CD4-positive, alpha-beta T cell treated with Interleukin-2 at 100 ng/mL for 4 hours (primary cell): ENCODE measurements at places on chromosomes 12 and 14.

GRCh38 chr12:6946033-6946919, 2.5 kb downstream of the C12orf57 start:
- peak; percentile 60 for DNase-seq

- no peak for DNase-seq
Observed at GRCh38 chr12:79275631-79276030, 411.1 kb downstream of the SYT1 start.

GRCh38 chr14:99378782-99379214, 101.9 kb downstream of the SETD3 start:
- no peak for DNase-seq

DNA sequence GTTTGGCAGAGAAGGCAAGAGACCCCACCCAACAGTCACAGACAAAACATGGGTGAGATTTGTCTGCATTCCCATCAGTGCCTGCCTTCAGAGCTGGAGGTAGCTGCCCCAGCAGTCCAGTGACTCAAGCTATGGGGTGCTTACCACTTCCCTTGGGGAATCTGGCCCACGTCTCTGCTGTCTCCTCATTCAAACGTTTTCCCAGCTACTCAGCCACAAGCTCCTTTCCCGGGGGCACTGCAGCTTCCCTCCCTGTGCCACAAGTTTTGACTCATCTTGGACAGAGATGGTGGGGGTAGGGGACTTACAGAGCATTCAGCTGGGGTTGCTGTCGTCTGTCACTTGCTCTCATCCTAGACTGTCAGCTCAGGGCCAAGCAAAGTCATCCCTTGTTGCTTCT, 66.6 kb downstream of the FBXL14 start:
- no peak for DNase-seq

DNA sequence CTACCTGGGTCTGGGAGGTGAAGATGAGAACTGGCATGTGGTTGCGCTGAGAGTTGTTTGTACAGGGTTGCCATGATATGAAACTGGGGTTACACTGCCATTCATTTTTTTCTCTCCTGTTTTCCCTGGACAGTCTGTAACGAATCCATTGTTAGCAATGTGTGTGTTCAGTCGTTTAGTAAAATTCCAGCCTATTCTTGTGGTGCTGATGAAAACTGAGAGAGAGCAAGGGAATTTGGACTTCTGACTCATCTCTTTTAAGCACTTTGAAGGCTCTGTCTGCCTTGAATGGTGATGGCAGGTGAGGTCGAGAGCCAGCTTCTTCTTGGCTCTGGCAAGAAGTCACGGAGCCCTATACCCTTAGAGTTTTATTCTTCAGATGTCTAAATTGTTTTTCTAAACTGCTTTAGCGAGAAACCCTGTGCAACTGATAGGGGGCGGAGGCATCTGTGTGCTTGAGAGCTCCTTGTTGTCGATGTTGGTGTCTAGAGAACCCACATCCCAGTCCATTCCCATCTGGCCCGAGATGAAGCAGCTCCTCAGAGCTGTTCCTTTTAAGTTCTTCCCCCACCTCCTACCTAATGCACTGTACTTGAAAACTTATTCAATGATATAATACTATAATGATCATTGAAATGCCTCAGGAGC, 204.4 kb downstream of the TMX1 start:
- no peak for DNase-seq

DNA sequence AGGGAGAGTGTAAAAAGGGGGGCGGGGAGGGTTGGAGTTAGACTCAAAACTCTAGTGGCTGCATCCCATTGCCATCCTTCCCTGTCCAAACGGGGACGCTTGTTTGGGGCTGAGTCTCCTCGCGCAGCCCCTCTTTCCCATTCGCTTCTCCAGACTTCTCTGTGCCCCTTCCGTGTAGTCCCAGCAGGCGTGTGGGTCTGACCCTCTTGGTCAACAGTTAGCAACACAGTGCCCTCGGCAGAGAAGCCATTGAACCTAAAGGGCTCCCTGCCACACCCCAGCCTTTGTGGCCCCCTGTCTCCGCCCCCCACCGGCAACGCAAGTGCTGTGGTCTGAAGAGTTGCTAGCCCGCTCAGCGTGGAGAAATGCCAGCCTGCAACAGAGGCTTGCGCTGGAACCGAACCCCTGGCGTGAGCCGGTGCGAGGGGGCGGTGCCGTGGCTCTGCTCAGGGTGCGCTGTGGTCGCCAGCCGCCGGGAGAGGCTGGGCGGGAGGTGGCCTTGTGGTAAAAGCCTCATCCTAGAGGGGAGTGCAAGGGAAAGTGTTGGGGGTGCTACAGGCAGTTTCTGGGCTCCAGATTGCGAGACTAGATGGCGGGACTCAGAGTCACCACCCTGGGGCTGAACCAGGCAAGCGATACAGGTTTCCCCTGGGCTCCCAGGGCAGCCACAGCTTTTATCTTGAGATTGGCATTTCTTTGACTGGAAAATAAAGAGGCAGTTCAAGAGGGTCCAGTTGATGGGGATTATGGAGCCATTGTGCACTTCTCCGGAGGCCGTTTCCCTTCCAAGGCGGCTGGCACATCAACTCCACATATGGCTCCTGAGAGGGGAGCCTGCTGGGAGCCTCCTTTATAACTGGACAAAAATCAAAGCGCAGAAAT, 2.1 kb downstream of the PLXNC1 start:
- peak; percentile 29 for DNase-seq

DNA sequence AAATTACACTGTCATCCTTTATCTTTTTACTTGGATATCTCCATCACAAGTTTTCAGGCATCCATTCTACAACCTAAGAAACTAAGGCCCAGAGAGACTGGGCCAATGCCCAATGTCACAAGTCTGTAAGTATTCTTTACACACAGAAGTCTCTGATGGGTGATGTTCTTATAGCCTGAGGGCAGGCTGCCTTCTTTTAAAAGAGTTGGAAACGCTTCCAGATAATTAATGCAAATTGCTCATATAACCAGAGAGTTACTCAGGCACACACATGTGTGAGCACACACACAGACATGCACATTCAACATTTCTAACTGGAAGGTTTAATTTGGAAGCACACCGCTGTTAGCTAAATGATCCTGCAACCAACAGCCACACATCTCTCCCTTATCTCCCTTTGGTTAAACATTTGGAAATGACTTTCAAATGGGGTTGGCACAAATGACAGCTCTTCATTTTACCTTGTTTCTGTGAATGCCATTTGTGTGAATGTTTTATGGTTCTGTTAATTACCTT, 160.8 kb upstream of the TMPO start:
- no peak for DNase-seq

- no peak for DNase-seq
Observed at GRCh38 chr14:55136885-55137786, 8.1 kb downstream of the LGALS3 start.

- no peak for DNase-seq
Observed at GRCh38 chr12:52499806-52500560, 6.9 kb upstream of the KRT6A start.

DNA sequence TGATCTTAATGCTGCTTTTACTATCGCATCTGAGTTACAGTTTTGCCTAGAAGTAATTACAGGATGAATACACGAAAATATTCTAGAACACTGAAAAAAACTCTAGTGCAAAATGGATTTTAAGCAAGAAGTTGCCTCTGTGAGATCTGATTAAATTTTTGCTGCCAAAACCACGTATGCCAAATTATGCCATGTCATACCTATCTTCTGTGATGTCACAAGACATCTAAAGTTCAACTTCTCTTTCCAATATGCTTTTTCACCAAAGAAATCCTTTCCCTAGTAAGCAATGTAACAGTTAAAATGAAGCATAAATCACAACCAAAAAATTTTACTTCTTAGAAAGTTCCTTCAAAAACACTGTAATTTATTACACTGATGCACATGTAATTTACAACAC, 39.6 kb downstream of the HECTD4 start:
- DNase-seq: no peak

DNA sequence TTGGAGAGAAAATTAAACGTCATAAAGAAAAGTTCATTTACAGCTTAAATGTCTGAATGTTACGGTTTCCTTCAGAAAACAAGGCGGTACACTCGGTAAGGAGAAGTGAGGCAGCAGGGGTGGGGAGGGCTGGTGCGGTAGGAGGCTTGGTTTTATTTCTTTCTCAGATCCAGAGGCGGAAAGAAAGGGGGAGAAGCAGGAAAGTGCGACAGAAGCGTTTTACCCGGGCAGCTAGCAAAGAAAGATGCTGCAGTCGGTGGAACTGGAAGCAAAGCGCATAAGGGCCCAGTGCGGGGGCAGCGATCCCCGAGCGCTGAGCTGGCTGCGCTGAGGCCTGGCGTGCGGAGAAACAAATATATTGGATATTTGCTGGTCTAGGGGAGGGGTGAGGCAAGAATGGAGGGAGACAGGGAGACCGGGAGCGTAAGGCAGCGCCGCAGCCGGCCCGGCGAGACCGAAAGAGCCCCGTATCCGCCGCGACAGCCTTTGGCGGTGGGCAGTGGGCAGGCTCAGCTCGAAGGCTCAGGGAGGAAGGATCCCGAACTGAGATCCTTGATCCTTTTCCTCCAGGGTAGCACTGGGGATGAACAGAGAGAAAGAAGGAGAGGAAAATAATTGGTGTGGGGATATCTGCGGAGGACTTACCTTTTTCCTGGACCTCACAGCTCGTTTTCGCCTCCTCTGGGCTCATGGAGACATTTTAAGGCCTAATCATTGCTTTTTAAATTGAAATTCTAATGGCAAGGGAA, 6.4 kb upstream of the HOXC11 start:
- DNase-seq: no peak

- no peak for DNase-seq
Observed at GRCh38 chr14:80585506-80585835, 356.1 kb downstream of the CEP128 start.

- DNase-seq: no peak
Observed at GRCh38 chr14:52342849-52343596, 28.9 kb downstream of the PTGER2 start.

DNA sequence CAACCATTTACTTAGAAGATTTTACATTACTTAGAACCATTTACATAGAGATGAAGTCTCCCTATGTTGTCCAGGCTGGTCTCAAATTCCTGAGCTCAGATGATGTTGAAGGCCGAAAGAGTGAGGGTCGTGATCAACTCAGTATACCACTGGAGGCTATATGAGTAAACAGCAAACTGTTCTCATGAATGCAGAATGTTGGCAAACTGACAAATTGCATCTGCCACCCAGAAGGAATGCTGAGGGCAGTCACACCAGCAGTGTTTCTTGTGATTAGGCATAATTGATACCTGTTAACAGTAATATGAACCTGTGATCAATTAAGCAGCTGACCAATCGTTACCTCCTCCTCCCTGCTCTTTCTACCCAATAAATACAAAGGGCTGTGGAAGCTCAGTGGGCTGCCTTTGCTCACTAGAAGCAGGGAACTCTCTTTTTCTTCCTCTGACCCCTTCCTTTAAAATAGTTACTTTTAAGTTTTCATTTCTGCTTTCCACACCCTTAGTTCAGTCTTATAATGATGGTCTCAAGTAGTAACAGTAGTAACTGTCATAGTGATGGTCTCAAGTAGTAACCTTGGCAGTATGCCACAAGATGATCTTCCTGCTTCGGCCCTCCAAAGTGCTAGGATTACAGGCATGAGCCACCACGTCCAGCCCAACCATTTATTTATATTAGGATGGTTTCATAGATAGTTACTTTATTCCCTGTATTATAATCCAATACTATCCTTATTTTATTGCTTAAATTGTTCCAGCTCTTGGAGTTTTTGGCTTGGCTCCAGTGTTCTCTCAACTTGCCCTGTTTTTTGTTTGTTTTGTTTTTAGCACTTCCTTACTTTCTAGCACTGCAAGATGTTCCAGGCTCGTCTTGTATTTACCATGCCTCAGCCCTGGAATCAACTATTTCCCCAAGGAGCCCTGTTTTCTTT, 25.8 kb downstream of the LIMA1 start:
- no peak for DNase-seq

GRCh38 chr14:34981743-34982420, 910 bp upstream of the SRP54 start:
- peak; percentile 32 for DNase-seq

GRCh38 chr12:7241404-7242005, 52.0 kb downstream of the PEX5 start:
- DNase-seq: no peak

DNA sequence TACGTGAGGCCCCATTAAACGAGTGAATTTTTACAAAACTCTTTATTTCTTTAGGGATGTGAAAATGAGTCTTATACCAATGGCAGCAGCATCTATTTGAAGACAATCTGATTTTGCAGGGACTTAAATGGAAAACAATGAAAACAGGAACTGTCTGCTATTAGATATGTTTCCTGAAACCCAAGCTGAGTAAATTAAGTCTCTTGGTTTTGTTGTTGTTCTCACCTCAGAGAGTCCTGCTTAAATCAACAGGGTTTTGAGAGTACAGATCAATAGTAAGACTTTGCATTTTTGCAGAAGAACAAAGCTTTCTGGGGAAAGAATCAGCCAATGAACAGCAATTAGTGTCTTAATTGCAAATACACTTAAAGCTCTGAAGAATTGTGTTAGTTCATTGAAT, 39.1 kb upstream of the LGR5 start:
- DNase-seq: no peak

DNA sequence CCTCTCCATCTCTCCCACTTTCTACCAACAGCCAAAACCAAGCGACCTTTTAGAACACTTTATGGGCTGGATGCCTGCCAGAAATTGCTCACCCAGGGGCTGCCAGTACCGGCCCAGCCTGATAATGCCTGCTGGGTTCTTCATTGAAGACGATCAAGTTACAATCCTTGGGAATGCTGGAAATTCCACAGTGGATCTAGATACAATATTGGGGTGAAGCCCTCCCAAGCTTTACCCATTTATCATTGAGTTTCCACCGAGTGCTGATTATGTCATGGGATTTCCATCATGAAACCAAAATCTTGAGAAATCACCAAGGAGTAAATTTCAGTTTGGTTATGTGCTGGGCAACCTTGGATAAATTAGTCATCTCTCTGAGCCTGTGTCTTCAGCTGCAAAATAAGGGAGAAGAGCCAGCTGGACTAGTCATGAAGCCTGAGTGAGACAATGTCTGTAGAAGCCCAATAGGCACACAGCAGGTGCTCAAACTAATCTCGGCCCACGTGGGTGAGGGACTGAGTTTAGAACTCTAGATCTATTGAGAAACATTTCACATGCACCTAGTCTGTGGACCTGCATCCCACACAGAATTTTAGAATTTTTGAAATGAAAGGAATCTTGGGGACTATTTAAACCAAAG, 75.5 kb upstream of the CLMN start:
- DNase-seq: no peak
